ENCODE measurements at places on chromosomes 2 and 18.

DNA sequence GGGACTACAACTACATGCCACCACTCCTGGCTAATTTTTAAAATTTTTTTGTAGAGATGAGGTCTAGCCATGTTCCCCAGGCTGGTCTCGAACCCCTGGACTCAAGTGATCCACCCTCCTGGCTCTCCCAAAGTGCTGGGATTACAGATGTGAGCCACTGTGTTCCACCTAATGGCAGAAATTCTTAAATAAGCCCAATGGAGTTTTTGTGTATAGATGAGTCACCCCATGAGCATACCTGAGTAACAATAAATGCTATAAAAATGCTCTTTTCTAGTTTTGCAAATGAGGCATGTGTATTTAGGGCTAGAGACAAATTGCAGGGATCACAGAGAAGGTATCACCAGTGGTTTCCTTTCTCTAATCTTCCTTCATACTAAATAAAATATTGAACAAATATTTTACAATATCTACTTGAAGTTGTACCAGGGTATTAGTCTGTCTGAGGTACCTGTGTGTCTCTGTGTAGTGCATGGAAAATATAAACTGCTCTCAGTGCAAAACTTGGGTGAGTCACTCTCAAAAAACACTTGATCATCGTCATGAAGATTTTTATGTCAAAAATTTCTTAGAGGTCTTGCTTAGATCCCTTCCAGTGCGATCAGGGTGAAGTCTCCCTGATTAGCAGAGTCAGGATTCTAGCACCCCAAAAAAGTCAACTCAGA, 337.1 kb upstream of the MMADHC start:
- no peak for DNase-seq

DNA sequence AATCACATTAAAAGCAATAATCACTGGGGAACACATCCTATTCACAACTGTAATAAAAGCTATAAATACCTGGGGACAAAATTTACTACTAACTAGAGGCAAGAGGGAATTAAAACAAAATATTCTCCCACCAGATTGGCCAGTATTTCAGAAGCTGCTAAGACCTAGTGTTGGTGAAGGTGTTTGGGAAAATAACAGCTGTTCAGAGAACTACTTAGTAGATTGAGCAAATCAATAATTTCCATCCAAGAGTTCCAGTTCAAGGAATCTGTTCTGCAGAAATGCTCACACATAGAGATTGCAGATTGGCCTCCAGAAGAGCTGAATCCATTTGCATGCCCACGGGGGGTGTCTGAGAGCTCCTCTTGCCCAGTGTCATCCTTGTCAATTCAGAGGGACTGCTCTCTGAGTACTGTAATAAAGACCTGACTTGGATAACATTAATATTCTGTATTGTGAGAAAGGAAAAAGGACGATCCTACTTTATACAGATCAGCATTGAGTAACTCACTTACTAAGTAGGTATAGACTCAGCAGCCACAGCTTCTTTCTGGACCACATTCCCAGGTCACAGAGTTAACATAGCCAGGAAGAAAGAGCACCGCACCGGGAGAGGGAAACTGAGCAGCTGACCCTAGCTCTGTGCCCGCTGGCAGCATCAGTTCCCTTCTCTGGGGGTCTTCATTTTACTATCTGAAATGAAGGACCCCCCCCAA, 5.6 kb downstream of the TUBB6 start:
- DNase-seq: no peak

DNA sequence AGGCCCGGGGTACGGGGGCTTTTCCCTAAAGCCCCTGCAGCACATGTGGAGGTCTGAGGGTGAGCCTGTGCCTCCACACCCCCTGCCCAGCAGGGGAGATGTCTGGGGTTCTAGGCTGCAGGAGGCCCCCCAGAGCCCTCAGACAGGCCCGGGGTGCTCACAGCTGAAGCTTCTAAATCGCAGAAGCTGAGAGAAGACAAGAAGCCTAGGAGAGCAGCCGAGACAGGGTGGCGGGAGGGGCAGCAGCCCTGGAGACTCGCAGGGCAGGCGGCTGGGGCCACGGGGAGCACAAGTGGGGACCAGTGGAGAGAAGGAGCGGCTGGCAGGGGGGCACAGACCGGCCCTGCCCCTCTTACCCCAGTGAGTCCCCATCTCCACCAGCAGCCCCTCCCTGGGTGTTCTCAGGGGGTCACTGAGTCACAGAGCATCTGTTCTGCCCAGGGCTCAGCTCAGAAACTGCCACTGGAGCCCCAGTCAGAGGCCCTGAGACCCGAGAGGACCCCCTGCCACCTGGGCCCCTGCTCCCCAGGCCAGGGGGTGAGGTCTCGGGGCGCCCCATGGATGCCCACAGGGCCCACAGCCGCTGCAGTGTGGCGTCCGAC, 26.1 kb downstream of the GPC1 start:
- DNase-seq: no peak

- DNase-seq: no peak
Observed at GRCh38 chr18:39296293-39296888, 1730.8 kb upstream of the CELF4 start.

DNA sequence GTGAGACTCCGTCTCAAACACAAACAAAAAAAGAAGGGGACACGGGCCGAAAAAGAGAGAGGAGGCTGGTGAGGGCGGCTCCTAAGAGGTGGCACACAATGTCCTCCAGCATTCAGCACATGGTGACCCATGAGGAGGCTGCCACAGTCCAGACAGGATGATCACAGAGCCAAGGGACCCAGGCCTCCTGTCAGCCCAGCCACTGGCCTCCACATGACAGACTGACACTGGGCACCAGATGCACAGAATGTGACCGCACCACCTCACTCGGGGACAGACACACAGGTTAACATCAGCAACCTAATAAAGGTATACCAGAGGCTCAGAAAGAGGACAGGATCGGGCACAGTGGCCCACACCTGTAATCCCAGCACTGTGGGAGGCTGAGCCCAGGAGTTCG, 21.0 kb downstream of the PASK start:
- DNase-seq: no peak

DNA sequence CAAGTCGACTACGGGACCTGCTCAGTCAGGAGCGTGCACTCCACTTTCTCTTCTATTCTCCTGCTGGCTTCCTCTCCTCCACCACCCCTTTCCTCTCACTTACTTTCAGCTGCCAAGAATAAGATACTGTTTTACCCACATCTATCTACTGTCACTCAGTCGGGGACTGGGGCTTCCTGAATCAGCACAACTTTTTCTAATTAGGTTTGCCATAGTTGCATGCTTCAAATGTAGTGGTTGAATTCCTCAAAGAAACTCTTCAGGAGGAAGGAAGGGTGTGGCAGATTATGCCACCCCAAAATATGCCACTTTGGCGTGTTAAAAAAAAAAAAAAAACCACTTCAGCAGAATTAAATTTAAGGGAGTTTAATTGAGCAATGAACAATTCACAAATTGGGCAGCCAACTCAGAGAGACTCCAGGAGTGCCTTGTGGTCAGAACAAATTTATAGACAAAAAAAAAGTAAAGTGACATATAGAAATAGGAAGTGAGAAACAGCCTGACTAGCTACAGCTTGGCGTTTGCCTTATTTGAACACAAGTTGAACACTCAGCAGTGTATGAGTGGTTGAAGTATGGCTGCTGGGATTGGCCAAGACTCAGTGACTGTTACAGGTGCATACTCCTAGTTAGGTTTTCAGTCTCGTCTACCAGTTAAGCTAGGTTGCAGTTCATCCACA, 32.5 kb upstream of the RMDN2 start:
- DNase-seq: no peak

GRCh38 chr18:2538236-2538635, 33.1 kb downstream of the METTL4 start:
- DNase-seq: no peak

- DNase-seq: no peak
Observed at GRCh38 chr2:70726947-70727725, 40.9 kb downstream of the ADD2 start.

GRCh38 chr2:229226382-229226781, 44.7 kb downstream of the PID1 start:
- DNase-seq: no peak

DNA sequence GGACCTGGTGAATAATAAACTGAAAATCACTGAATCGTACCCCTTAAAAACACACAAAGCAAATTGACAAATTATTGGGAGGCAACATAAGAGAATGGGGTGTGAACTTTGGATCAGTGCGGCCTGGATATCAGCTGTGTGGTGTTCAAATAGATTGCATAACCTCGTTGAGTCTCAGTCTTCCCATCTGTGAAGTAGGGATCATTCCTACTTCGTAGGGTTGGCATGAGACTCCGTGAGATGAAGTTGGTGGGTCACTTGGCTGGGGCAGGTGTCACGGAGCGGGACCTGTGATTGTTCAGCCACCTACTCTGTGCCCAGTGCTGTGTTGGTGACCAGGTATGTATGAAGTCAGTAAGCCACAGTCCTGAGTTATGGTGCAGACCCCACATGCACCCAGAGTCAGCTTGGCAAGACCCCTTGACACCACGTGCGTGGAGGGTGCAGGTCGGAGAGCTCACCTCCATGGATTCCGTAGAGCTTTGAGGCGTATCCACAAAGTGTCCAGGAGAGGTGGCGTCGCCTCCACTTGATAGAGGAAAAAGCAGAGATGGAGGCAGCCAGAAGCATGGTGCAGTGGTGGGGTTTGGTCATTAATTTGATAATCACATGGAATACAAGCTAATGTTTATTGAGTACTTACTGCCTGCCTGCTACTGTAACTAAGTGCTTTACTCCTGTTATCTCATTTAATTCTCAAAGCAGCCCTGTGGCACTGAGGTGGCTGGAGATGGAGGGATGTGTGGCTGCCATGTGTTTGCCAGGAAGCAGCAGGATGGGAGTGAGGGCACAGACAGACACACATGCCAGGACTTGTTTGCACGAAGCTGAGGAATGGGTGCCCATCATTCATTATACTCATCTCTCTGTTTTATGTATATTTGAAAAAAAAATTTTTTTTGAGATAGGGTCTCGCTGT, 35.8 kb downstream of the HPCAL1 start:
- no peak for DNase-seq

DNA sequence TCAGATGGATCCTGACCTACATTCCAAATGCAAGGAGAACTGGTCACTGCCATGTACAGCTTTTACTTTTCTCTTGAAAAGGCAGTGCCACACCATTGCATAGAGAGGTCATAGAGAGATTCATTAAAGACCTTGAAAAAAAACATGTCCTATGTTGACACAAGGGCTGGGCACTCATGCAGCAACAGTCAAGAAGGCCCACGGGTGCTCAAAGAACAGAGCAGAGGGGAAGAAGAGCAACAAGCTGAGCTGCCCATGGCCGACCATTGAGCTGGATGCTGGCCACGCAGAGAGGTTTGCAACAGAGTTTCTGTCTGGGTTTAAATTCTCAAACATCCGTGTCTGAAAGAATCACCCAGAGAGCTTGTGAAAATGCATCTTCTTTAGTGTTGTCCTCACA, 99.1 kb downstream of the ADD2 start:
- DNase-seq: no peak

DNA sequence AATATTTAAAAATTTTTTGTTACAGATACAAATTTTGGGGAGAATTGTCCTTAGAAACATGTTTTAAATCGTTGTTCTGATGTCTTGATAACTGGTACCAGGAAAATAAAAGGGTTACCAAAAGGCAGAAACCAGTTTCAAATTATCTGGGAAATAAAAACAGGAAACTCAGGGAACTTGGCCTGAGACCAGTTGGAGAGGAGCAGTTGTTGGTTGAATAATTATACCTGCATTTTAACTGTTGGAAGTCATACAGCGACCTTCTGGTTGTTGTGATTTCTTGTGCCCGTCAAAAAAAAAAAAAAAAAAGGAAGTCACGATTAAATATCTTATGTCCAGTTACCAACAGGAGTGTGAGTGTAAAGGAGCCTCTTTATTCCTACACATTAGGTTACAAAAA, 51.8 kb downstream of the CRIM1 start:
- DNase-seq: no peak

DNA sequence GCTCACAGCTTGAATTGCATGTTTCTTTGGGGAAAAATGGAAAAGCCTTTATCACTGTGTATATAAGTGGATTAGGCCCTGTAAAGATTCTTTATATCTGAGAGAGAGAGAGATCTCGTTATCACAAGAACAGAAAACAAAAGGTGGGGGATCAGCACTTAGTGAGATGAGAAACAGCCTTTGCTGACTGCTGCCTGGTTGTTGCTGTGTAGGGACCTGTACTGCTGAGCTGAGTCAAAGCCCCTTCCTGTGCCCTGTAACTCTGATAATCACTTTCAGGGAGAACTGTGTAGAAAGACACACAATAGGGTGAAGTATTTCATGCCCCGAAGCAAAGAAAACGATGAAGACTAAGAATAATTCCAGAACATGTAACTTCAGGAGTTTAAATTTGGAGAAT, 30.6 kb upstream of the FAM237A start:
- DNase-seq: no peak

DNA sequence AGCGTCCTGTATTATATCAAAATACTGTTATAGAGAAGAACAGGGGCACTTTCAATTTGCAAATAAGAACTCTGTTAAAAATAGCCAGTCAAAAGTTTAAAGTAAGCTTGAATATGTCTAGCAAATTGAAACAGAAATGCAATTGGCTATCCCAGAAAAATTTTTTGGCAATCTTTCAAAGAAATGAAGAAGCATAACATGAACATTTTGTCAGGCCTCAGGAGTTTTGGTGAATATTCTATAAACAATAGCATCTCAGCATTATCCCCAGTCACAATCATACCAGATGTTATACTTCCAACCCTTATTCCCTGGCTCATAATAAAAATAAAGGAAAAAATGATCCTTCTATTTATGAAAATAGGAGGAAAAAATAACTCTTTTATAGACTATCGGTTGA, 252.4 kb downstream of the GRB14 start:
- DNase-seq: no peak

DNA sequence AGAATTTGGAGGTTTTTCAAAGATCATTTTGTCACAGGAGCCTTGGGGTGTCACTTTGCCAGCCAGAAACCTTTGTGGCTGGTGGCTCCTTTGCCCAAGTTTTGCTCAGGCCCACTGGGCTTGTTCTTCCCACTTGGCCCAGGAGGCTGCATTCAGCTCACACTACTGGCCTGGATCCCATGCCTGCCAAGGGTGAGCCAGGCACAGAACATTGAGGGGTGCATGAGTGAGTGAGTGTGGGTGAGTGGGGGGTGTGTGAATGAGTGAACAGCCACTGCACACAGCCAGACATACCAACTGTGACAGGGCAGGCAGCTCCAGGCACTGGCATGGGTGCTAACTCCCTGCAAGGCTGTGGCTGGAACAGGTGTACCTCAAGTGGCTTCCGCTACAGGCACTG, 39.6 kb downstream of the FAM171B start:
- DNase-seq: no peak

All from stimulated activated CD4-positive, alpha-beta T cell treated with anti-CD3 and anti-CD28 coated beads, Interleukin-15, amount 100 ng/mL, for 48 hours (primary cell).